ENCODE measurements at places on chromosomes 2 and 18.

DNA sequence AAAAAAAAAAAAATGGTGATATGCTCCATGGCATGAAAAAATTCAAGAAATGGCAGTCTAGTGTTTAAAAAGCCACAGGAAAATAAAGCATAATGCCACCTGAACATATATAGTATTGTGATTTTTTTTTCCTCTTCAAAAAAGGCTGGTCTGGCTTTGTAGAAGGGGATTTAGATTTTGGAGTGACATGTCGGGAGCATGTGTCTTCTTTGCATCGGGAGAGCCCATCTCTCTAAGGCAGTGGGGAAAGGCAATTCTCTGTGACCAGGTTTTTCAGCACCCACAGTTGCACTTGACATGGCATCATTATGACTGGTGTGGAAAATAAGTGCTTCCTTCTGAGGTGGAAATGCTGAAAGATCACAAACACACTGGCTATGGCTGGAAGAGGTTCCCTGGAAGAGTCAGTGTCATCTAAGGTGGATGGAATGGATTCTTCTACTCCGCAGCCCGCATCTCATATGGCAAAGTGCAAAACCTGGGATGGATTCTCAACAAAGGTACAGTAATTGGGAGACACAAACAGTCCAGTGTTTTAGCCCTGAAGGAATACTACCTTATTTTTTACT, 172.5 kb downstream of the AGAP1 start:
- DNase-seq = no peak

GRCh38 chr2:232876161-232876977, 6.3 kb downstream of the SNORC start:
- DNase-seq = no peak

DNA sequence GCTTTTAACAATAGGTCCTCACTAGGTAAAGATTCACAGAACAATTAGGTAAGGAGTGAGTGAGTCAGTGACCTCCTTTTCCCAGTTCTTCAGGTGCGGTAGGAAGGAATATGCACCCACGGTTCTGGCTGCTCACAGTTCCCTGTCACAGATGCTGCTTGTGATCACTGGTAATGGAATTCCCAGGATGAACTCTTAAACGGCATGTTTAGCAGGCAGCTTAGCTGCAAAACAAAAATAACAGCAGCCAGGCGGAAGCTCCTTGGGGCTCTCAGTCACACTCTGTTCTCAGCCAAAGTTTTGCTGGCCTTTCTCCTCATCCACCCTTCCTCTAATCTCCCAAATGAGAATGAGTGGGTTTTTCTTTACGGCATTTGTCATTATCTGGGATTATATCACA, 274.5 kb downstream of the MYT1L start:
- DNase-seq = no peak

GRCh38 chr2:216049452-216049851, 32.2 kb downstream of the PECR start:
- DNase-seq = no peak

DNA sequence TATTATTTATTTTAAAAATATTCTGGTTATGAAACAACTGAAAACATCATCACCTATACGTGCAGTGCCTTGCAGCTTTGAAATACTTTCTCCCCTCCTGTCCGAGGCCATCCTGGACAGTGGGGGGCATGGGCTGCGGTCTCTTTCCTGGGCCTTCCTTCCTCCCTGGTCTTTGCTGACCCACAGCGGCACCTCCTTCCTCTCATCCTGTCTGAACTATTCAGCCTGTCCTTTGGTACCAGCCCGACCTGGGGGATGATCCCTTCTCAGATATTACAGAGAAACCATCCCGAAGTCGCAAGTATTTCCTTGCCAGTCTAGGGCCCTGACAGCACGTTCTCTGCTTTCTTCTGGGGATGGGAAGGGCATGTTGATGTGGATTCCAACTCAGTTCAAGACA, 736.6 kb upstream of the HS6ST1 start:
- no peak for DNase-seq

DNA sequence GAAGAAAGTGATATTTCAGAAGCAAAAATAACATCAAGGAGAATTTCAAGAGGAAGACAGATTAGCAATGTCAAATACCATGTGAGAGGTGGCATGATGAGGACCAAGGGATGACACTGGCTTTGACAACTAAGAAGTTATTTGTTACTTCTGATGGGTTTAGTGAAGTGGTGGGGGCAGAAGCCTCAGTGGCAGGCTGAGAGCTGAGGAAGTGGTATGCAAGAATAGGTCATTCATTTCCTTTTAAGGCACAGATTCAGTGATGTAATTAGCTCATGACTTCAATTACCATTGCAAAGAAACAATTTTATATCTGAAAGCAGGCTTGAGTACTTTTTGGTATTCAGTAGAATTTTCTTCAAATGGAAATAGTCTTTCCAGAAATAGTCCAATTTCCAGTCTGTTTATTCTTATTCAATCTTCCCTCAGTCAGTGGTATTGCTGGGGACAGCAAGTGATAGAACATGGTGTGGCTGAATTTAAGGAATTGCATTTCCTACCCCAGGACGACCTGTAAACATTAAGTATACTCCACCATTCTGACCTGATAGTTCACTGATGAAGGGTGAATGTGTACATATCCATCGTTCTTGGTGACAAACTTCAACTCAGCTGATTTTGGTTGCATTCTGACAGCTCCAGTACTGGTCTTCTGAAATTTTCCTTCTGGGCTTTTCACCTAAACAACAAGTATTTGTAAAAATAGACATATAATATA, 28.2 kb downstream of the GEMIN6 start:
- DNase-seq = no peak

DNA sequence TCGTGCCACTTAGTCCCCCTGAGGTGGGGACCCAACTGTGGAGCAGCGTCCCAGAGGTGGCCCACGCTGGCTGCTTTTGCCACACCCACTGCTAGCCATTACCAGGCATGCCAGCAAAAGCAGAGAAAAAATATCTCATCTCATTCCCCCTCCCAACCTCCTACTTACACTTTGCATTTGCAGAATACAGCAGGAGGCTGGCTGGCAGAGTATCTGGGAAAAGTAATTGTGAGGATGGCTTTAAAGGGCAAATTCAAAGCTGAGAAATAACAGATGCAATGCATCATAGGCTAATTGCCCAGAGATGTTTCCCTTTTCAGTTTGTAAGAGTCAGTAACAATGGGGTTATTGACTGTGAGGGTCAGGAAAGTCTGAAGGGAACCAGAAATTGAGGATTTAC, 438.1 kb upstream of the DSEL start:
- DNase-seq = no peak

GRCh38 chr2:44954447-44954888, 13.0 kb downstream of the SIX3 start:
- no peak for DNase-seq

- DNase-seq = no peak
Observed at GRCh38 chr2:230330725-230331124, 3.7 kb downstream of the SP140L start.

- no peak for DNase-seq
Observed at GRCh38 chr2:27493948-27494283, 1.1 kb downstream of the FNDC4 start.

DNA sequence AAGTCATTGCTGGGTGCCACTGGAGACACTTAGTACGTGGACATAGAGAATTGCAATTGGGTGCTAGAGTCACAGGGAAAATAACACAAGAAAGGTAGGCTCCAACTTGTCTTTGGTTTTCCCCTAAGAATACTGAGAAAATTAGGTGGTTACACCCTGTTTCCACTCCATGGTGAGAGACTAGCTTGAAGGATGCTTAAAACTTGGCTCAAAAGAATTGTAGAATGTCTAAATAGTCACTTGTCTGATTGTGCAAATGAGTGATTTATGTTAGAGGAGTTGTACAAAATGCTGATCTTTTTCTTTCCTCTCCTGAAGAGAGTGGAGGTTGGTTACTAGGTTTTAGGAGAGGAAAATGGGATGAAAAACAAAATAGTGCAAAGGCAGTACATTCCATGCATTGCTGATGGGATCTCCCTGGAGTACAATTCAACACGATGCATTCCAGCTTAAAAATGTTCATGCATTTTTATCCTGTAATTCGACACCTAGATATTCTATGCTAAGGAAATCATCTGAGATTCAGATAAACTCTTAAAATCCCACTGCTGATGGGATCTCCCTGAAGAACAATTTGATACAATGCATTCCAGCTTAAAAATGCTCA, 2.2 kb upstream of the SERPINB12 start:
- DNase-seq = no peak

- DNase-seq = no peak
Observed at GRCh38 chr18:11775436-11776174, 75.6 kb upstream of the CHMP1B start.

GRCh38 chr18:55354795-55355194, 233.2 kb downstream of the TCF4 start:
- DNase-seq = no peak

- DNase-seq = no peak
Observed at GRCh38 chr18:3079653-3080052, 66.7 kb upstream of the LPIN2 start.

GRCh38 chr2:204544961-204545860, at the start of gene PARD3B:
PARD3B (plus strand) TSS chr2:204545475; CDS start chr2:204546000, 525 bp downstream.
- DNase-seq = peak; percentile 70

- no peak for DNase-seq
Observed at GRCh38 chr2:134433979-134434378, 180.1 kb downstream of the MGAT5 start.

DNA sequence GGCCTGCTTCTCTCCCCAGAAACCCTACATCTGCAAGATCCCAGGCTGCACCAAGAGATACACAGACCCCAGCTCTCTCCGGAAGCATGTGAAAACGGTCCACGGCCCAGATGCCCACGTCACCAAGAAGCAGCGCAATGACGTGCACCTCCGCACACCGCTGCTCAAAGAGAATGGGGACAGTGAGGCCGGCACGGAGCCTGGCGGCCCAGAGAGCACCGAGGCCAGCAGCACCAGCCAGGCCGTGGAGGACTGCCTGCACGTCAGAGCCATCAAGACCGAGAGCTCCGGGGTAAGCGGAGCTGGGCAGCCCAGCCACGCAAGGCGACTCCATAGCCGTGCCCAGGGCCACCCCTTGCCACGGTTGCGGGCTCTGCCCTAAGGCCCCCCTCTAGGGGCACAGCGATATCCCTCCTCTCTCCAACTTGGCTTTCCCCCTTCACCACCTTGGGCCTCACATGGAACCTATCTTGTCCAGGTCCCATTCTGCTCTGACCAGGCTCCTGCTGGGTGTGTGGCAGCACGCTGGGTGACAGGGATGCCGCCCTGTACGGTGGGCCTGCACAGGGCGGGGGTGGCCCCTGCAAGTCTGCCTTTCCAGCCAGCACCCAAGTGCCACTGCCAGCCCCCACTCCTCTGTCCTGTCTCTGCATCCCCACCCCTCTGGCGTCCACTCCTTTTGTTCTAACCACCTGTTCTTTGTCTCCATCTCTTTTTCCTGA, 248.9 kb downstream of the GLI2 start:
- DNase-seq = no peak

DNA sequence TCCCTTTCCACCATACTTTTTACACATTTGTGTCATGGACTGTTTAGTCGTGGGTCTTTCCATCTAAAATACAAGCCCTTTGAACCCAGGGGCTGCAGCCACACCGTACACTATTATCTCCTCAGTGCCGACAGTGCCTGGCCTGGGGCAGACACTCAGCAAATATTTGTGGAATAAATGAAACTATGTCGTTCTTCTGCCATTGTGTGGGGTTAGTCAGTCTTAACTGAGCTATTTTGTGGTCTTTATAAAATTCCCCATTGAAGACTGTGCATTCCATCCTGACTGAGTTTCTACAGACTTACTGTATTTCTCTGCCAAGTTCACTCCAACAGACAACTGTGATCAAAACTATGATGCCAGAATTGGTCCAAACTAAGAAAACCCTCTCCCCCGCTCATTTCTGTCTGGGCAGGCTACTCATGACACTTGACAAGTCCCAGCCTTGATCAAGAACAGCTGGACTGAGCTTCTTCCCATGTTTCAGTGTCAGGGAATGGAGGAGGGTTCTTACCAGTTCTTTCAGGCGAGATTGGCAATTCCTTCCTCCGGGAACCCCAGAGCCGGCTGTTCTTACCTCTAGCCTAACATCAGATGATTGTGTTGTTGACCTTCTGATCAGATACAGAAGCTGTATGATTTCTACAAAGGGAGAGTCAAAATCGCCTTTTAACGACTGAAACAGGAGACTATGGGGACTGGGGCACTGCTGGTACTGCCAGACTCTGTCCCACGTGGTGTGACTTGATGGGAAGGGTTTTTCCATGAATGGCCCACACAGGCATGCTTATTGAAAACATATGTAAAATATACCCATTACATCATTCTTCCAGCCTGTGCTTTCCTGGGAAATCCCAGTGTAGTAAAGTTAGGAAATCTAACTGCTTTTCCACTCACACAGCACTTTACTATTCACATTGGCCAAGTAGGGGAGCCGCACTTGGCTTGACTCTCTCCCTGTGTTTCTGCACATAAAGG, 77.4 kb upstream of the NPAS2 start:
- no peak for DNase-seq

DNA sequence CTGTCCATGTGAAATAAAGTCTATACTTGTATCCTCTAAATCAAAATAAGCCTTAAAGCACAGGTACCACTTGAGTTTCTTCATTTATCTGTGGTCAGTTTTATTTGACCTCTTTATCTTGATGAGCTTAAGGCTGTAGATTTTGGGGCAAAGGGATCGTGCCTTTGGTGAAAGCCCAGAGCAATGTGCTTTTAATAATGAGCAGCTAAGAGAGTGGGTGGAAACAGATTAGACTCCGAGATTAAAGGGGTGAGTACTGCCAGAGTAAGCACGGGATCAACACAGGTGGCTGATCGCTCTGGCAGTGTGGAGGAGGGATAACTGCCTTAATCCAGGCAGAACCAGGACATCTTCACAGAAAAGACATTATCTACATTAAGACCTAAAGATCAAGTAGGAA, 280.4 kb downstream of the TDRD15 start:
- DNase-seq = no peak

DNA sequence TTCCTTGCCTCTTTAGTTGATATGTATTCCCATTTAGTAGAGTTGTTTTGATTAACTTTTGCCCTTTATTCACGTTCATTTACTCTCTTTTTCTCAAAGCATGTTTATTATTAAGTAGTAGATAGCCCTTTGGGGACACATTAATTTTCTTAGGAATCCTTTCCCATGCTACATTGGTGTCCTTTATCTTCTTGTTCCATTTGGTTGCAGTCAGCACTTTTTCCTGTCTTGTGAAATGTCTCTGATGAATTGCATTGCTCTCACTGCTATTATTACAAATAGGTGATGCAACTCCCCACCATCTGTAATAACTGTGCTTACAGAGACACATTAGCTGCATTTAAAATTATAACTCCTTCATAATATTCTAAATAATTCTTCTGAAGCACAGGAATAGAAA, 428.5 kb upstream of the CNTNAP5 start:
- no peak for DNase-seq

- DNase-seq = no peak
Observed at GRCh38 chr18:52439457-52439856, 99.5 kb downstream of the DCC start.
